ENCODE measurements at places on chromosomes 6 and 20. TPM values are rescaled to one million over a fixed set of nuclear protein-coding genes. Genes with fewer than 3 reads are reported as not detected.

DNA sequence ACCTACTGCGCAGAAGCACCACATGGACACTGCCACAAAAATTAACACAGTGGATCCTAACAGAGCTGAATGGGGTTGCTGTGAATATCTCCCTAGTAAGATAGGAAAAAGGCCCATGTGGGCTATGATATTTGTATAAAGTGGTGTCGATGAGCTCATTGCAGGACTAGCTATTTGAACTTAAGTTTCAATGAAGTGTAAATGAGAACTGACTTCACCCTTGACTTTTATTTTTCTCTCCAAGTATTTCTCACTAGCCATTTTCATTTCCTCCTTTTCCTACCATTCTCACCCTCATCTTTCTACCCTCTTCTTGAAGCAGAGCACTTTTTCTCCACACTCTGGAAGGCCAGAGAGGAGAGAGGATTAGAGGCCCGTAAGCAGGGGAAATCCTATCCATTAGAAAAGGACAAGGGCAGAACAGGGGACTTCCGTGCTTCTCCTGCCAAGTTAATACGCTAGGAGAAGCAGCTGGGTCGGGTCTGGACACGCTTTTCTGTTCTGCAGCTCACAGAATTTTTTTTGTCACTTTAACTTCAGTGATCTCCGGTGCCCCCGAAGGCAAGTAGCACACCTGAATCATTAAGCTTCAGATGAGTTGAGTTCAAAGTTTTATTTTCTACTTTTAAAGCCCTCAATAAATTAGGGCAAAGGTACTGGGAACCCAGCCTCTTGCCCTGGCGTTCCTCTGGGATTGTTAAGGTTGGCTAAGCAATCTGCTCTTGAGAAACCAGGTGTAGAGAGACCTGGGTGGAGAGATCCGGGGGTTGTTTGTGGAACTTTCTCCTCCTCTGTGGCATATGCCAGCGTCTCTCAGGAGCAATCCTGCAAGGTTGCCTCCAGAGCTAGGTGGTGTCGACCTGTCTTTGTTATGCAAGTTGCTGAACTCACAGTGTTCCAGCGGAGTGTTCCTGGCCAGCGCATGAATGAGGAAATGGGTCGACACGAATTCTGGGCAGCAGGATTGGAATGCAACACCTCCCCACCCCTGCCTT lies 56.2 kb upstream of the ARID1B start:
- H3K27ac ChIP-seq: peak overlapping the region; percentile 96
- peaks cover 15% of the 10 kb centered on the region for H3K4me1 ChIP-seq
- peak overlapping the region; percentile 7 for H3K4me3 ChIP-seq
- DNase-seq: no peak
- no peaks in the 10 kb centered on the region for H3K36me3 ChIP-seq

DNA sequence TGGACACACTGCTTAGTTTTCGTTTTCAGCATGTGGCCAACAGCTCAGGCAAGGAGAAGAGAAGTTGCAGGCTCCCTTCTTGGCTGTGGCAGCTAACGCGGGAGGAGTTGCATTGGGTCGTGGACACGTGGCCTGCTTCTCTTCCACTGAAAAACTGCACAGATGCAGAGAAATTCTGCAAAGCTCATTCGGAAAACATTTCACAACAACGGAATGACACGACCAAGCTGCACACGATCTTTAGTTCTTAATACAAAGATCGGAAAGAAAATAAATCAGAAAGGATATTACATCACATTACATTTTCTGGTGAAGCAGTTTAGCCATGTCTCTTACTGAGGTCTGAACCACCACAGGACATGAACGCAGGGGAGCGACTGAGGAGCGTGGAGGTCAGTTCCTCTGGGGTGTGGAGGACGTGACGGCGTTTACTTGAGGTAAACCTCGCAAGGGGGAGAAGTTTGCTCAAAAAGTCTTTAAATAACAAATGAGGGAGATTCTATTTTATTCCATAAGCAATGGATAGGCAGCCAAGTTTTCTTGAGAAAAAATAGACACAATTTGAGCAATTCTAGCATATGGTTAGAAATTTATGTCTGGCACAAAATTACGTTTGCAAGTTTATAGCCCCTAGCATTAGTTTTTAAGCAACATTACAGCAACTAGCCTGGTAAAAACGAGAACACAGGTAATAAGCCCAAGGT lies 178.3 kb downstream of the THBS2 start:
- no peaks in the 10 kb centered on the region for H3K27me3 ChIP-seq
- H3K36me3 ChIP-seq: no peaks in the 10 kb centered on the region
- no peak overlapping the region for H3K4me3 ChIP-seq
- DNase-seq: no peak
- H3K4me1 ChIP-seq: no peaks in the 10 kb centered on the region

DNA sequence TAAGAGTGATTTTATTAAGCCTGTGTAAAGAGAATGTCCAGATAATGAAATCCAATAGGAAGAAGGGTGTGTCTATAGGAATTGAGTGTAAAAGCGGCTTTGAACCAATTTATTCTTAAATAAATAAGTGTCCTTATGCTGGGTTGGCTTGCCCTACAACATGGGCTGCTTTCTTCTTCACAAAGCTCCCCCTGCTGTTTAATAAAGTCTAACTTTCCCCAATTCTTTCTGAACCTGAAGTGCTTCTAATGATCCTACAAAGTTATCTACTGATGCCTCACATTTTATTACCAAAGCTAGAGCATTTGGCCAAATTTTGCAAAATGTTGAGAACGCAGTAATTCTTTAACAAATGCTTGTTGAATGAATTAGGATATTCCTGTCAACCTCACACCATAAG lies 36.3 kb upstream of the SIRT5 start:
- H3K27ac ChIP-seq: no peak overlapping the region
- no peak overlapping the region for H3K4me3 ChIP-seq
- no peak for DNase-seq
- no peaks in the 10 kb centered on the region for H3K27me3 ChIP-seq
- H3K4me1 ChIP-seq: no peaks in the 10 kb centered on the region

- H3K27me3 ChIP-seq: no peaks in the 10 kb centered on the region
- no peak overlapping the region for H3K4me3 ChIP-seq
- no peak for DNase-seq
Observed at GRCh38 chr6:6886171-6886885, 221.4 kb upstream of the RREB1 start.

RAB44 gene
- 0.76 TPM for total RNA-seq
